CD4-positive, alpha-beta T cell treated with Interleukin-17A for 4 hours (primary cell): ENCODE measurements at places on chromosomes 2 and 18.

DNA sequence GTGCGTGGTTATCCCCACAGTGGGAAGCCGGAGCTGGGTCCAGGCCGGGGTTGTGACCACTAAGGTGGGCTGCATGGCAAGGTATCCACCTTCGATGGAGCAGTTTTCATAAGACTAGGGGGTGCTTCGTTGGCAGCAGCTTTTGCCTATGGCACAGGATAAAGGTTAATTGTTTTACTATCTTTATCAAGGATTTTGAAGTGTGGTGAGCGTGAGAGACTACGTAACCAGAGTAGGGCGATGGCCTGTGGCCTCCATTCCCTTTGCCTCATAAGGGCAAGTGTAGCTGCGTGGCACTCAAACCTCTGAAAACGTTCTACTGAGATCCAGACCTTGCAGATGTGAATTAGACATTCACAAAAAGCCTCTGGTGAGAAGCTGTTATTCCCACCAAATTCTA is 206.6 kb downstream of the ACKR3 start:
- no peak for DNase-seq

DNA sequence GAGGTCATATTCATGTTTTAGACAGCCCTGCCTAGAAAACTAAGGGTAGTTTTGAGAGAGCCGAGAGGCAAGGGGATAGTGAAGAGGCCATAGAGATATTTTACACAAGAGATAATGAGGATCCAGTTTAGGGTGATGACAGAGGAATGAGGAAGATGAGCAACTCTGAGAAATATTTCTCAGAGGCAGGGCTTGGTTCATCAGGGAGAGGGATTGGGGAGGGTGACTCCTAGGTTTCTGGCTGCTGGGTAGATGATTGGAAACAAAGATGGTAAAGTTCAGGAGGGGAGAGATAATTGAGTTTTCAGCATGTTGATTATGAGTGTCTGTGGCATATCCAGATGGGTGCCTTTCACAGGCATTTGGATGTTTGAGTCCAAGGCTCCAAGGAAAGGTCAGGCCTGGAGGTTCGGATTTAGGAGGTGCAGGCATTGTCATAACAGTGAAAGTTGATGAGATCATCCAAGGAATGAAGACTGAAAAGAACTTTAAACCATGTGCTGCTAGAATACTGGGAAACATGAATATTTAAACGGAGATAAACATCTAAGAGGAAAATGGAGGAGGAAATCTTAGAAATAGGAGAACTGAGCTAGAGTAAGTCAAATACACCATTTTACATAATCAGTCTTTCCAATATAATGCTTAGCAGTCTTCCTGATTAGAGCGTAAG is 7.4 kb downstream of the MYL12B start:
- DNase-seq, result no peak

- DNase-seq, result no peak
Measured at GRCh38 chr2:122341007-122341406, 585.6 kb downstream of the TSN start.

DNA sequence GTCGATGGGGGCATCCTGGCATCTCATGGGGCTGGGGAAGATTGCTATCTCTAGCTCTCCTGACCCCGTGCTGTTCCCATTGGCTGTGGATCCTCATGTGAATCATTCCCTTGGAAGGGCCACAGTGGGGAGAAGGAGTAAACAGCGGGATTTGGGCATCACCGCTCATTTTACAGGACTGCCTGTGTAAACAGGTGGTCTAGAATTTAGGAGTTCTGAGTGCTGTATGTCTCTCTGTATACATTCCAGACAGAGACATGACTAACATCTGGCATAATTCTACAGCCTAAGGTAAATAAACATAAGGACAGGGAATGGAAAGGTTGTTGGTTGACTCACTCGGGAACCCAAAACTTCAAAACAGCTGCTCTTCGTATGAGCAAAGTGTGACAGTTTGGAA is 92.7 kb downstream of the COPS8 start:
- DNase-seq, result no peak

DNA sequence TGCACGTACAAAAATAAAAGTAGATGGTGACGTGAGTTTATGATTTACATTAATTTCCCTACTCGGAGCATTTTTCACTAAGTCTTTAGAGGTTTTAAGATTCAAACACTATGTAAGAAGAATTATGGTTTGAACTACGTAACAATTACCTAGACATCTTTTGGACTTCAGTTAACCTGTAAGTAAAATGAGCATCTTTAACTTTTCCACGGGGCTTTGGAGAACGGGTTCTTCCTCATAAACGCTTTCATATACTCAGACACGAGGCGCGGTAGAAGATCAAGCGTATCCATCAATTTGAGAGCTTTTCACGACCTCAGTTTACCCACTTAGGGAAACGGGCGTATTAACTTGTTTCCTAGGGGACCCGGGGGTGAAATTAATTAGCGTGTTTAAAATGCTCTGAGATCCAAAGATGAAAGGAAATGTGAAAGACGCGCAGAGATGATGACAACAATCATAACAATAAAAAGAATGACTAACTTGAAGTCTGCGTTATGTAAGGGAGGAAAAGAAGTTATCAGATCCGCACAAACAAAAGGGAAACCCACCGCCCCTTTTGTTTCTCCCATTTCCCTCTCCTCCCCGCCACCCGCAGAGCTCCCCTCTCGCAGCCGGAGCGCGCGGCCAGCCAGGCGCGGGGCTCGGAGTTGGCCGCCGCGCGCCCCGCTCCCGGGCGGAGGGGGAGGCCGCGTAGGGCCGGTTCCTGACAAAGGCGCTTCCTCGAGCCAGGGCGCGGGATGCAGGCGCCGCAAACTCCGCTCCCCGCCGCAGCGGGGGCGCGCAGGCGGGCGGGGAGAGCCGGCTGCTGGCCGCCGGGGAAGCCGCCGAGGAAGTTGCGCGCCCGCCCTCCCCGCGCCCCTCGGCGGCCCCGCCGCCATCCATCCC is 807 bp downstream of the PELI1 start:
- DNase-seq, result peak; percentile 48

DNA sequence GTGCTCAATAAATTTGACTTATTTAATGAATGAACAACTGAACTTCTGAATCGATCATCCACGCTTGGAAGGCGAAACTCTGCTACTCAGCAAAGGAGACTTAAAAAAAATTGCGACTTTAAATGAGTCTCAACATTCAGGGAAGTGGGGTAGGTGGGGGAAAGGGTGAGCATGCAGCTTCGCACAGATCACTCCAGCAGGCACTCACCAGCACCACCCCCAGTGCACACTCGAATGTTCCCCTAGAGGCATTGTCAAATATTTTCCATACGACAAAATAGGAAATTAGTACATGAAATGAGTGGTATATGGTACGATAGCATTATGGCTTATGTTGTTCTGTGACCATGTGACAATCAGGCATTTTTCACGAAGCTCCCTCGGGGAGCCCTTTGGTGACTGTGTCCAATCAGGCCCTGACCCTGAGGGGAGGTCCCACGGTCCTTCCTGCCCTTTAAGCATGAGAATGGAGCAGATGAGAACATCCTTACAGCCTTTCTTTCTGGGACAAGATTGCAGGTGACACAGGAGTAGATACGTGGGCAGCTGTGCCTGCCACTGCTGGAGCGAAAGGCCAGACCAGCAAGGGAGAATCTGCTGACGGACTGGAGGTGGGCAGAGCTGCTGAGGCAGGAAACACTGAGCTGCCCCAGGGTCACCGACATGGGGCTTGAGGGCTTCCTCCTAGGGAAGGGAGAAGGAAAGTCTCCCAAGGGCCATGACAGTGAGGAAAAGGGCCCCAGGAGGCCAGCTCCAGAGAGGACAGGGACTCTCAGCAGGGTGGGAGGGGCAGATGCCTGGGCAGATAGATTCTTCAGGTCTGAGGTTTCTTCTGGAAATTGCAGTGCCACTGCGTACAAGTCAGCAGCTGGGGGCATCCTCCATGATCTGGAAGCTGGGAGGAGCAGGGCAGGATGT is 101.3 kb upstream of the ID2 start:
- no peak for DNase-seq

DNA sequence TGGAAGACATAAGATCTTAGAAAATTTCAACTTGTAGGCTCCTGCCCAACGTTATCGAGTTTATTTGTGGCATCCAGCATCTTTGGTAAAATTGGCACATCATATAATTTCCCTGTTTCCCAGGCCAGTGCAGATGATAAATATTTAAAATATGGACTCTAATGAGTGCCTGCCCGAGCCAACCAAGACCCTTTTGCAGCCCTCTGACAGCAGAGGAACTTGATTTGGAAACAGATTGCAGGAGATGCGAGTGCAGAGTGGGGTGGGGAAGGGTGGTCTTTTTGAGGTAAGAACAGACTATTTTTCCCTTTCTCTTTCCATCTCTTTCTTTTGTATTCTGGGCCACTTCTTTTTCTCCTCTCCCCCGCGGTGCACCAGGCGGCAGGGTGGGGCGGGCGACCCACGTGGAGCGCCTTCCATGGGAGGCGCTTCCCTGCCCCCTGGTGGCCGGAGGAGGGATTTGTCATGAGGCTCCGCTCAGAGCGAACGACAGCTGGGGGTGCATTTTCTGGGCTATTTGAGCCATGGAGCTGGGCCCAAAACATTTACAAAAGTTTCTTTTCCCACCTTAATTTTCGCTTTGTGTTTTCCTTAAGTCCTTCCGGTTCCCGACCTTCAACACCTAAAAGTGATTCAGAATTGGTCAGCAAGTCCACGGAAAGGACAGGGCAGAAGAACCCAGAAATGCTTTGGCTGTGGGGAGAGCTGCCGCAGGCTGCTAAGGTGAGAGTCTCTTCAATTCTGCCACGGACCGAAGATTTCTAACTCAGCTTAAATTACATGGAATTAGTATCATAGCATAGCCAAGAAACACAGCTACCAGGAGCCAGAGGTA is 32.7 kb downstream of the LPIN1 start:
- DNase-seq, result peak; percentile 91
